ENCODE measurements at places on chromosomes 2 and 18. TPM values are rescaled to one million over a fixed set of nuclear protein-coding genes. Genes with fewer than 3 reads are reported as not detected.
A peak's percentile ranks its signal among the peaks of the same experiment; 100 is the strongest.

MEX3C gene
- 43.7 TPM for total RNA-seq

CAPN14 gene
- 2.0 TPM for total RNA-seq

FOXD4L1 gene
- 0.72 TPM for total RNA-seq

NYAP2 gene
- total RNA-seq, result not detected

- DNase-seq, result no peak
Observed at GRCh38 chr2:20647211-20647610, 3.7 kb downstream of the HS1BP3 start.

GRCh38 chr2:44335806-44336538 is 25.3 kb downstream of the PREPL start:
- DNase-seq, result no peak

DNA sequence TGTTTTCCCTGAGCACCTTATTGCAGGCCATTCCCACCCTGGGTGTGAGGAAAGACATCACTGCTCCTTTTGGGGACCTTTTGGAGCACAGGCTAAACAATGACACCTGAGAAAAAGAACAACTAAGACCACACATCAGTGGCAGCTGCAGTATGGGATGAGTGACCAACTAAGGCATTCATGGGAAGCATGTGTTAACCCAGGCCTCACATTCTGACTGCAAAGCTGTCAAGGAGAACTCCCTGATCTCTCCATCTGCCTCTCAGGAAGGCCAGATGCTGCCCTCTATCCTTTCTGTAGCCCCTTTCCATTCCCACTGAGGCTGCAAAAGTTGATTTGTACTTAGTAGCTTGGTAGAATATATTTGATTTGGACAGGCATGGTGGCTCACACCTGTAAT is 277.7 kb upstream of the FBXO11 start:
- DNase-seq, result no peak

DNA sequence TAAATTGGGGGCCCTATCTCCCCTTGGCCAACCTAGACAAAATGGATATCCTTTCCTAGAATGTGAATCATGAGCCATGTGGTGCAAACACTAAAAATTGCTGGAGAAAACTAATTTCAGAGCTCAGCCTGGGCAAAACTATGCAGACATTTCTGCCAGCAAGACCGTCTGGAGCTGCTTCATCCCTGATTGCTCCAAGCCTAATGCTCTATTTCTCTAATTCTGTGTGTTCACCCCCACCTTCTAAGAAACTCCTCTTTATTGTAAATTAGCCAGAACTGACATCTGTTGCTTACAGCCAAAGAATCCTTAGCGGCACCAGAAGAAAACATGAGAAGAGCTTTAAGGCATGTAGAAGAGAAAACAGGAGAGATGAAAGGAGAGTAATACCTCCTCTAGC is 337.7 kb upstream of the CHAC2 start:
- no peak for DNase-seq

GRCh38 chr2:84865181-84865783 is 15.6 kb downstream of the TRABD2A start:
- peak; percentile 64 for DNase-seq

- no peak for DNase-seq
Observed at GRCh38 chr2:2633017-2633416, 301.9 kb upstream of the MYT1L start.

DNA sequence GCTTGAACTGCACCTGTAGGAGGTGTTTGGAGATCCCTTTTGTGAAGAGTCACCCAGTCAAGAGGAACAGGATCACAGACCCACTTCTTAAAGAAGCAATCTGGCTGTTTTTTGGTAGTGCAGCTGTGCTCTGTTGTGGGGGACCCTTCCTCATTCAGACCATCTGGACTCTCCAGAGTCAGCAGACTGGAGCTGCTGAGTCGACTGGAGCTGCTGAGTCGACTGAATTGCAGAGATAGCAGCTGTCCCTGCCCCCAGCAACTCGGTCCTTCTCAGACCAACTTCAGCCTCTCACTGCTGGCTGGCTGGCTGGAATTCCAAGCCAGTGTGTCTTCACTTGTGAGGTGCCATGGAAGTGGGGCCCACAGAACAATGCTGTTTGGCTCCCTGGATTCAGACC is 56.8 kb downstream of the GTF3C3 start:
- DNase-seq, result no peak

GRCh38 chr2:129400826-129401225 is 578.6 kb upstream of the RAB6C start:
- DNase-seq, result no peak

- DNase-seq, result peak; percentile 75
Observed at GRCh38 chr18:51537487-51537886, 340.0 kb upstream of the MEX3C start.

- no peak for DNase-seq
Observed at GRCh38 chr2:237333748-237334147, 80.2 kb downstream of the COL6A3 start.

DNA sequence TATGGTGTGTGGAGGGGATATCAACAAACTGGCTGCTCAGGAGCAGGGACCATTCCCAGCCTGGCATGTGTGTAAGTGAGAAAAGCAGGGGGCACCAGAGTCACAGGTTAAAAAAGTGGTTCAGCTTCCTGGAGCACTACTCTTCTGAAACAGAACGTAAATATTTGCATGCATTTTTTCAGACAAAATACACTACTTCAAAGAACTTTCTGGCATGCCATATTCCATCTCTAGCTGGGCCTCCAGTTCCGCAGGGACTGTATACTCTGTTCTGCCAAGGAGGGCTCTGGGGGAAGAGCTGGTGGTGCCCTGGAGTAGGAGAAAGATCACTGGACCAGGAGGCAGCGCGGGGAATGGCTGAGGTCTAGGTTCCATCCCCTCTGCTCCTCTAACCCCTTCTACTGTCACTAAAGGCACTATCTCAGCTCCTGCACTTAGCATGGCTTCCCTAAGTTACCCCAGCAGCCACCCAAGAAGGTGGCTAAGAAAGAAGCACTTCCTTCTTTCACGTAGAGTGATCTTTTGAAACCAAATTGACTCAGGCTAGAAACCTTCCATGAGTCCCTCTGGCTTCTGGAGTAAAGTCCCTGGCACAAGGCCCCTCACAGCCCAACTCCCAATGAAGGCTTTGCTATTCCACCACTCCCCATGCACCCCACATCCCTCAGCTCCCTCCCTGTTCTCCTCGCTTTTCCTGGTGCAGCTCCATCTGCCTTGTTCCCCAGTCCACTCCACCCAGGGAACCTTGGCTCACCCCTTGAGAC is 57.6 kb upstream of the CABLES1 start:
- no peak for DNase-seq
